ENCODE measurements at places on chromosomes 12 and 14.

GRCh38 chr12:4563336-4563735 lies 1.3 kb downstream of the DYRK4 start:
- DNase-seq, result no peak

DNA sequence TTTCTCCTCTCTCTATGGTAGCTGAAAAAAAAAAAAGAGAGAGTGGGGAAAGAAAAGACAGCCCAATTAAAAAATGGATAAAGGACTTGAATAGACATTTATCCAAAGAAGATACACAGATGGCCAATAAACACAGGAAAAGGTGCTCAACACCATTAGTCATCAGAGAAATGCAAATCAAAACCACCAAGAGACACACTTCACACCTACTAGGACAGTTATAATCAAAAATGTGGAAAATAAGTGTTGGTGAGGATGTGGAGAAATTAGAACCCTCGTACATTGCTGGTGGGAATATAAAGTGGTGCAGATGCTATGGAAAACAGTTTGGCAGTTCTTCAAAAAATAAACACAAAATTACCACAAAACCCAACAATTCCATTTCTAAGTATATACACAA lies 172.4 kb upstream of the GRIN2B start:
- no peak for DNase-seq

DNA sequence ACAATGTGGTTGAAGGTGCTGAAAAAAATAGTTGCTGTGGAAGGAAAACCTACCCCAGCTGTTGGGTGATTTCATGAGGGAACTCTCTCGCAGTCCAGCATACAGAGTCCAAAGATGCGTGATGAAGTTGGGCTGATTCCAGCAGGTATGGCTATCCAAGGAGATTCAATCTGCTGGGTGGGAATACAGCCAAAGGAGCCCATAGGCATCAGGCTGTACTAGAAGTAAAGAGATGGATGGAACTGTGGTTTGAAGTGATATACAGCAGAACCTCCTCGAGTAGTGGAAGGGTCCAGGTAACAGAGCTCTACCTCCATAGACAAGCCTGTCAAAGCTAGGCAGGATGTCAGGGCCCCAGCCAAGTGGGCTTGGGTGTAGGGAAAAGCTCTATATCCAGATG lies 11.5 kb upstream of the TMTC2 start:
- peak; percentile 76 for DNase-seq

DNA sequence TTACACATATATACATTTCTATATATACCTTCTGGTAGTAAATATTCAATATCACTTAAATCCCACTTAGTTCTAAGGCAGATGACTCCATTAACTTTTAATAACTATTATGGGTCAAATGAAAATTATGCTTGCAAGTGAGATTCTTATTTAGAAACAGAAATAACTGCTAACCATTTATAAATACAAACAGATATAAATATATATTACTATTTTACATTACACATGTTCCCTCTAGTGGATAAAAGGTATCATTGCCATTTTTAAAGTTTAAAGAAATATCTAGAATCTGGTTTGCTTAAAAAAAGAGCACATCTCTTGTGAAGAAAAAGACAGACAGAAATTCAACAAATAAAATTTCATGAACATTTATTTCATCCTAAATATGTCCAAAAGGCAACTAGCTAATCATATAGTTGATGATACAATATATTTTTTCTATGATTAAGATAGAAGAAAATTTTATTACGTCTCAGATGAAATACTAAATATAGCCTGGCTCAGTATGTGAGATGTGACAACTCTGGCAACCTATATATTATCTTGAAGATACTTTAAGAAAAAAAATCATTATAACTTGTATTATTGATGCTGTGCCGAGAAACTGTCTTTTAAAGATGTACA lies 11.7 kb upstream of the RAD51AP1 start:
- DNase-seq, result no peak
